Activated CD4-positive, alpha-beta T cell treated with anti-CD3 and anti-CD28 coated beads, Interleukin-2, Interleukin-6, amounts not matched to agents 100 ng/mL and 50 ng/mL, durations not matched to agents 16 hours and 8 hours (primary cell): ENCODE measurements at places on chromosomes 7 and 10.

GRCh38 chr10:106582291-106582690, 582.2 kb downstream of the SORCS1 start:
- no peak for DNase-seq

DNA sequence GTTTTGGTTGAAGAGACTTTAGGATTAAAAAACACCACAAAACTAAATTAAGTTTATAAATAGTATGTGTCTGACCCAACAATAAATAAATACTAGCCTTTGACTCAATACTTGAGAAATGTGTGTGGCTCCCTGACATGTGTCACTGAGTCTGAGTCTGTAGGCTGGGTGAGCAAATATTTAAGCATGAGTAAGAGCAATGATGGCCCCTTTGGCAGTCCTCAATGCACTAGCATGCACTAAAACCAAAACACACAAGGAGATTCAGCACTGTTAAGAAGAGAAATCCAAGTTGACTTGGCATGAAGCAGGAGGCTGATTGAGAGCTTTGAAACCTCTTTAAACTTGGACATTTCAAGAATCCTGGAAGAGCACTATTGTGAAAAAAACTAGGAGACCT, 37.1 kb downstream of the CCDC71L start:
- no peak for DNase-seq

GRCh38 chr7:79132844-79133451, 320.5 kb downstream of the MAGI2 start:
- DNase-seq, result no peak

- DNase-seq, result no peak
Observed at GRCh38 chr10:43224321-43224720, 42.5 kb downstream of the RASGEF1A start.

DNA sequence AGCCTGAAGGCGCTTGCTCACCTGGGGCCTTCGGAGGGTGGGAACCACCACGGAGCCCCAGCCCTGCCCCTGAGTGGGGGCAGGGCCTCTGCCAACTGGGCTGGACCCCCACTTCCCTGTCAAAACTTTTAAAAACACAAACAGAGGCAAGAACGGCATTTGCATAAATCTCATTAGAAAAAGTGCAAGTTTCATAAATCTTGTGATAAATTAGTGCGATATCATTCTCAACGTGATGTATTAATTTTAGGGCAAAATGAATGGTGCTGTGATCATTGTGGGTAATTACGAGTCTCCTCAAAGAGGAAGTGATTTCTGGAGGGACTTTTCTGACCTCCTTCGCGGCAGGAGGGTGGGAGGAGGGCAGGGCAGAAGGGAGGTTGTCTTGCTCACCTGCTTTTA, 98.3 kb downstream of the CDH23 start:
- no peak for DNase-seq

GRCh38 chr7:4830176-4830575, 31.7 kb downstream of the PAPOLB start:
- DNase-seq, result peak; percentile 74

- no peak for DNase-seq
Observed at GRCh38 chr7:111756687-111757178, 194.4 kb upstream of the IMMP2L start.

DNA sequence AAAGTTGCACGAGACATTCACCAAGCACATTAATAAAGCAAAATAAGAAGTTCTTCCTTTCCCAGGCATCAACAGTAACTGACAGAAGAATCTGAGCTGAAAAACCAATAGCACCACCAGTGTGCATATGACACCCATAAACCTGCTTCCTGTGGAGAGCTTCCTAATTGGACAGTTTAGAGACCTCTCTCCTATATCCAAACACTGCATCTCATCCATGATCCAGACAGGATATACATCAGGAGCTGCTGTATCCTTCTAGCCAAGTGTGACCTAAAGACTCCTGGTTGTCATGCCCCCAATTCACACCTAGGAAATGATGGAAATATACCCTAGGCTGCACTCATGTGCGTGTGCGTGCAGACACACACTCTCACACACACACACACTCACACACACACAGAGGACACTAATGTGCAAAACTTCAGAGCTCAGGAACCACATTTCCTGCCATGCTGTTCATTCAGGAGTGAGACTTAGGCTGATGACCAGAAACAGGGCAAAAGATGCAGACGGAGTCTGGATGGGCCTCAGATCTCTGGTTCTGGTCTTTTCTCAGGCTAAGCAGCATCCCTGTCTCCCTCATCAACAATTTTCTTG, 58.0 kb downstream of the MAP3K8 start:
- DNase-seq, result no peak

- DNase-seq, result no peak
Observed at GRCh38 chr7:36986511-36986933, 262.2 kb upstream of the AOAH start.

DNA sequence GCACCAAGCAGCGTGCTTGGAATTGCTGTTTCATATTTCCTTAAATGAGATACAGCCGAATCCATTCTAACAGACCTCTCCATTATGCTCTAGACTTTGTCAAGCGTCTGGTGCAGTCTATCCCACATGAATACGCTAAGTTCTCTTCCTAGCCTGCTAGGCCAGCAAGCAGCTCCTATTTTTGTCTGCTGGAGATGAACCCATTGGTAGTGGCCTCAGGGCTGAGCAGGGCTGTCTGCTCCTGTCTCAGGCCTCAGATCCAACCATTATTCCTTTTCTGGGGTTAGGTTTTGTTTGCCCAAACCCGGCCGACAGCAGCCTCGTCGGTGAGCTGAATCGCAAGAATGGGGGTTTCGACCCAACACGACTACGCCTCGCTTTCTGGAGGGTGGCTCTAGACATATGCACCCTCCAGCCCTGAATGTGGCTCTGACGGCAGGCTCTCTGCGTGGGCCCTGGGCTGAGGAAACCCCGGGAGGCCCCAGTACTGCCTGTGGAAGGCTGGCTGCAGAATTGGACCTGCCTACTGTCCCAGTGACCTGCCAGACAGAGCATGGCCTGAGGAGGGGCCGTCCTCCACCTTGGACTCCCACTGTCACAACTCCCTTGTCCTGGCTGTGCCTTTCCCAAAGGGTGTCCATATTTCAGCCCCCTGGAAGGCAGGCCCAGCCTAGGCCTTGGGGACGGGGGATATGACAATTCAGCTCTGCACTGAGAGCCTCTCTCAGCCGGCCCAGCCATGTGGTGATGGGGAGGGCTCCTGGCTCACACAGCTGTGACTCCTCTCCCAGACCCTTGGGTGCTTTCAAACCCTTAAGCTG, 267.9 kb upstream of the TCERG1L start:
- DNase-seq, result no peak

DNA sequence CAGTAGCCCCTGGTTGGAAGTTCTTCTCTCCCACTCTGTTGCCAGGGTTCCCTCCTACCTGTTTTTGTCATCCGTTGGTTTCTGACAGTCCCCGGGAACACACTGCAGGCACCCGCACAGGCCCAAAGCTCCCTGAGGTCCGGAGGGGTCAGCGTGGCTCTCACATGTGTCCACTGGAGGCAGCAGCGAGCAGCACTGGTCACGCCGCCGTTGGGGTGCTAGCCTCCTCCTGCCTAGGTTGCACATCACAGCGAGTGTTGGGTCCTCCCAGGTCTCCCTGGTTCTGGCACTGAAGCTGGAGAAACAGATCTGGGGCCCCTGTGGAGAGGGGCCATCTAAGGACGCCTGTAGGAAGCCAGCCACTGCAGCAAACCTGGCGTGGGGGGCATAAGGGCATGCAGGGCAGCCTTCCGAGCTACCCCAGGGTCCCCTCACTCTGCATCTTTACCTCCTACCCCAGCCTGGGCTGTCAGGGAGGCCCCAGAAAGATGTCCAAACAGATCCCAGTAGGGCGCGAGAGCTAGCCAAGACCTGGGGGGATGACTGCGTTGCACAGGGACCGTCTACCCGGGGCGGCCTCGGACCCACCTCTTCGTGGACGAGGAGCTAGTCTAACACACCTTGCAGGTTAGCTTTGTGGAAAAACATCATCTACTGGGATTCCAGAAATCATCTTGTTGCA, 28.9 kb downstream of the LRRC27 start:
- DNase-seq, result peak; percentile 36

DNA sequence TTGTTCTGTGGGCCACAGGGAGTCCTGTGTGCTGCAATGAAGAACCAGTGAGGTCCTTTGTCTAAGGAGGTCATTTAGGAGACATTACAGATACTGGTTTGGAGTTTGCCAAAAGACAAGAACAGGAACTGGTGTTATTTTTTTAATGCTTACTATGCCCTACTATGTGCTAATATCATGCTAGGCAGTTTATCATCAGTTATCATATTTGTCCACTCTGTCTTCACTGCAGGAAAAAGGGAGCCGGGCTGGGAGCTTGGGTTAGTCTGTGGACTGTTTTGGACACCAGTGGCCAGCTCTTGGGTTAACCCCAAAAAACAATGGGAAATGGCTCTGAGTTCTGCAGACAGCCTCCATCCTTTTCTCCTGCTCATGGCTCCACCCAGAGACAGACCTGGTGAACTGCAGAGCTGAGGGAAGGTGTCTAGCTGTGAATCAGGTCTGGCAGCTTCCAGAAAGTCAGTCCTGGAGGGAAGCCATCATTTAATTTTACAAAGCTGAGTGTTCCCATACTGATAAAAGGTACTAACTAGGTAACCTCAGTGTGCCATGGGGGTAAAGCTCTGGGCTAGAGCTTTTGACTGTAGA, 101.2 kb upstream of the ZNF746 start:
- DNase-seq, result peak; percentile 66

GRCh38 chr10:109912335-109913281, 10.7 kb downstream of the XPNPEP1 start:
- no peak for DNase-seq

DNA sequence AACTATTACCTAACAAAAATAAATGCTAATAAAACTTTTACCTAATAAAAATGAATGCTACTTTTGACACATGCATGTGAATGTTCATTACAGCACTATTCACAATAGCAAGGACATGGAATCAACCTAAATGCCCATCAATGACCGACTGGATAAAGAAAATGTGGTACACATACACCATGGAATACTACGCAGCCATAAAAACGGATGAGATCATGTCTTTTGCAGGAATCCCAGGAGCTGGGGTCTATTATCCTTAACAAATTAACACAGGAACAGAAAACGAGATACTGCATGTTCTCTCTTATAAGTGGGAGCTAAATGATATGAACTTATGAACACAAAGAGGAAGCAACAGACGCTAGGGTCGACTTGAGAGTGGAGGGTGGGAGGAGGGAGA, 88.1 kb upstream of the FAM204A start:
- no peak for DNase-seq

DNA sequence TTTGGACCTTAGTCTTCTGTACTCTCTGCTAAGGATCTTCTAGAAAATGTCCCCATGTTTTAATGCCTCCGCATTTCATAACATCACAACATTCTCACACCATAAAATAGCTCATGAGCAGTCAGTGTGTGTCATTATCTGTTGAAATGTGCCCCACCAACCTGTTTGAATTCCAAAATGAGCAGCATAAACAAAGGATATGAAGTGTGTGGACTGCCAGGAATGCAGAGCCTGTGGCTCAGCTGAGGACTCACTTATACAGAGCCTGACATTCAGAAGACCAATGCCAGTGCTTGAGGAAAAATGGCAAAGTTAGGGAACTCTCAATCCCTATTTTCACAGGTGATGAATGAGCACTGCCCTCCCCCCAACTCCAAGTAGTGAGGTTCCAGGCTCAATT, 621.4 kb downstream of the POM121L12 start:
- DNase-seq, result no peak

DNA sequence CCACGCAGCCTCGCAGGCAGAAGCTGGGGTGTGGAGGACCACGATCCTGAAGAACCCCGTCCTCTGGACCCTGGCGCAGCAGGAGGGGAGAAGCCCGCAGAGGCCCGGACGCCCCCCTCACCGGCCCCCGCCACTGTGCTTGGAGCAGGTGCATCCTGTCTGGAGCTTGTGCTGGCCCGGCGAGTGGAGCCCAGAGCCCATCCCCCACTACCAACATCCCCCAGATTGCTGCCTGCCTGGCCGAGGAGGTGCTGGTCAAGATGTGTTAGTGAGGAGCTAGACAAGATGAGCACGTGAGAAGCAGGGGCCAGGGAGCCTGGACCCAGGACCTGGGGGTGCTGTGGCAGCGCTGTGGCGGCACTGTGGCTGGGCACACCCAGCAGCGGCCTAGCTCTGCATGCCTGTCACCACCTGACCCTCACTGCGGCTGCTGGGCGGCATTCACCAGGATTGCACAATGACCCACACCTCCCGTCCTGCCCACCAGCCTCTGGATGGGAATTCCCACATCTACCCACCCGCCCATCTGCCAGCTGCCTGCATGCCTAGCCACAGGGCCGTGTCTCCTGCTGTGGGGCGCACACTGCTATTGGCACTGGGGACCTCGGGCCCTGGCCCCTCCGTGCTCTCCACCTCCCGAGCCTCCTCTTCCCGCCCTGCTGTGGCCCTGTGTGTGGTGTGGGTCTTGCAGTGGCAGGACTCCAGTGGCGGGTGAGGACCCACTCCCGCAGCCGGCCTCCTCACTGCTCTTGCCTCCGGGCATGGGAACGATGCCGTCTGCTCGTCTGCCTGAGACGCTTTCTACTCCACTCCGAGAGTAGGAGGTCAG, 11.8 kb downstream of the GPR146 start:
- DNase-seq, result no peak

- DNase-seq, result no peak
Observed at GRCh38 chr10:85648279-85648754, 718.3 kb downstream of the GRID1 start.

DNA sequence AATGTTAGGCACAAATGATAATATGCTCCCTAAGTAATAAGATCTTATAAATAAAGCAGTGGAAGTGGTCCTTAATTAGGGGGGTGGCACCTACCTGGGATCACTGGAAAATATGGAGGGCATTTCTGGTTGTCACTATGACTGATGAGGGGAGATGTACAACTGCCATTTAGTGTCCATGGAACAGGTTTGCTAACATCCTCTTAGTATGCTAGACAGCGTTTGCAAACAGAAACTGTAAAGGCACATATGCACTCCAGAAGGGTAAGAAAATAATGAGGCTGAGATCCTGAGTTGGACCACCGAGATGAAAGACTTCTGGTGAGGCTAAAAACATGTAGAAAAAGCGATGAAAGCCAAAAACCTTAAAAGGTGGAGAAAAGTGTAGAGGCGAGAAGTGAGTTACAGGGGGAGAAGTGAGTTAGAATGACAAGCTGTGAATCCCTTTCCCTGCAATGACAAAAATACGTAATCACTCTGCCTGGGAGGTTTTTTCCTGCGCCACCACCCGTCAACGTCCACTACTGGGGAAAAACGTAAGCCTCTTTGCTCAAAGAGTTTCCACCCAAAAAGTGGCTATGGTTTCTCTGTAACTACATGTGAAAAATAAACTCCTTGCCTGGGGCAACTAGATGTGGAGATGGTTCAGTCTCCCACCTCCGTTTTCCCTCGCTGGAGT, 767 bp downstream of the KRIT1 start:
- DNase-seq, result no peak

- DNase-seq, result no peak
Observed at GRCh38 chr7:128842674-128843641, 12.8 kb downstream of the FLNC start.

DNA sequence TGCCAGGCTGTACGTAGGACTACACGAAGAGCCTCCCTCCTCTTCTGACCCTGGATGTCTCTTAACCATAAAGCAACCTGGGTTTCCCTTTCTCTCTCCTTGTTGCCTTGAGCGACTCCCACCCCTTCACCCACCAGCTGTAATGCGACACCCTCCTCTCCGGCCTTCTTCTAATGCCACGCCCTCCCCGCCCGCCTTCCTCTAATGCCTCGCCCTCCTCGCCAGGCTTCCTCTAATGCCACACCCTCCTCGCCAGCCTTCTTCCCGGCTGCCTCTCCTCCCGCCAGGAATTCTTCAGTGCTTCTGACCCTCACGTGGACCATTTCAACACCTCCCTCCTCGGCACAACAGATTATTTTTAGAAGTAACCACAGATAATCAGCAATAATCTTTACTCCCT, 348.5 kb upstream of the SHH start:
- DNase-seq, result no peak

GRCh38 chr7:17105701-17106100, 192.8 kb upstream of the AHR start:
- DNase-seq, result no peak
